ENCODE measurements at places on chromosomes 16 and 17. TPM values are rescaled to one million over a fixed set of nuclear protein-coding genes. Genes with fewer than 3 reads are reported as not detected.

- no peak for DNase-seq
Measured at GRCh38 chr17:21020622-21021021, 22.2 kb downstream of the USP22 start.

DNA sequence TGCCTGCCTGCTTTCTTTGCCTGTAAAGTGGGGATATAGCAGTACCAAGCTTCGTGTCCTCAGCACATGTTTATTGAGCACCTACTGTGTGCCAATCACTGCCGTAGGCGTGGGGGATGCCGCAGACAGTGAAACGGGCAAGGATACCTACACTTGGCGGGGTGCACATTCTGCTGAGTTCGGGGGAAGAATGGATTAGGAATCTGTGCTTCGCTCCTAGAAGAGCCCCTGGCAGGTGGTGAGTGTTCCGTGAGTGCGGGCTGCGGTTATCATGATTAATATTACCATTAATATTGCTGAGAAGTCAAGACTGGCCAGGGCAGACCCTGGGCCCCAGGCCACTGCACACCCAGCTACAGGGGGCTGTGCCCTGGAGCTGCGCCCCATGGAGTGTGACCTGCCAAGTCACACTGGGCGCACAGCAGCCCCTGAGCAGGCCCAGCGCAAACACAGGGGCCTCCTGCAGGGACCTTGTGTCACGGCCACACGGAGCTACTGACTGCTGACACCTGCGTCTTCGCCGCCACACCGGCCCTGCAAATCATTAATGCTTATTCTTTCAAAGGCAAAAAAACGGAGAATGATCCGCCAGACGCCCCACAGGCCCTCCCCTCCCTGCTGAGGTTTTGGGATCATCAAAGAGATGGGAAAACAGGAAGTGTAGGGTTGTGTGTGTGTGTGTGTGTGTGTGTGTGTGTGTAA lies 213.4 kb upstream of the GSE1 start:
- DNase-seq, result no peak

DNA sequence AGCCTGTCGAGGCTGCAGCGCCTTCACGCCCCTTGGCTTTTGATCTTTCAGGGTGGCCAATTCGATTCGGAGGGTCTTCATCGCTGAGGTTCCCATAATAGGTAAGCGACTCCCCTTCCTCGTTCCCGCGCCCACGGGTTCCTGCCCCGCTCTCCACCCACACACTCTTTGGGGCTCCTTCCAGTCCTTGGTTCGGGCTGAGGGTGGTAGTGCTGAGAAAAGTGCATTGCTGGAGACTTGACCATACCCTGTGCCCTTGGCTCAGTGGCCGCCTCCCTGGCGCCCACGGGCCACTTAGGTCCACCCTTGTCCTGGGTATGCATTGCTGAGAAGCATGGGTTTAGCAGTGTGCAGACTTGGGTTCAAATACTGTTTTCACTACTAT lies 491 bp downstream of the POLR2C start:
- no peak for DNase-seq

GRCh38 chr17:57603978-57604377 lies 141.1 kb downstream of the CCDC182 start:
- DNase-seq, result no peak

DNA sequence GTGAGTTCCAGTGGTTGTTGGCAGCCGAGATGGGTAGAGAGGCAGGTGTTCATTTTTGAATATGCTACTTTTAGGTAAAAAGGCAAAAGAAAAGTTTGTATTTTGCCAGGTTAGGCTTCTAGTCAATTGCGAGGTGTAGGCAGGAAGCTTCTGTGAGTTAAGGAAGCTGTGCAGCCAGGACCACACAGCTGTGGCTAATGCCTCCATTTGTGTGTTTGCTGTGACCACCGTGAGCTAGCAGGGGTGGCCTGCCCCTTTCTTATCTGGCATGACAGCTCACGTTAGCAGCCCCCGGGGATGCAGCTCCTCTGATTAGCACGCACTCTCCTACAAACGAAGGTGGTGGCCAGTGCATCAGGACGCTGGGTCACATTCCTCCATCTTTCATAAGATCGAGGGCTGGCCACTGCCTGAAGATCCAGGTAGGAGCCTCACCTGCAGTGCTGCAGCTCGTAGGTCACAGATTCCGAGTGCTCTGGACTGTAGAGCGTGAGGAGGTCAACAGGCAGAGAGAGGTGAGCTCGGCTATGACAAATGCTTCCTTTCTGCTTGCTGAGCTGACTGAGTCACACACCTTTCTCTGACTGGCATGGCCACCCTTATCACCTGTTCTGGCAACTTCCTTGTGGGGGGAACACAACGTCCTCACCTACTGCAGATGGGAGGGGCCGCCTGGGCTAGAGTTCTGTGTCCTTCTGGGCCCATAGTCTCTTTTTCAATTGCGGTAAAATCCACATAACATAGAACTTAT lies 244.4 kb downstream of the HS3ST3B1 start:
- no peak for DNase-seq

- DNase-seq, result no peak
Measured at GRCh38 chr17:78823282-78824046, 17.1 kb downstream of the USP36 start.

GRCh38 chr16:12688951-12689850 lies 114.5 kb downstream of the CPPED1 start:
- DNase-seq, result no peak

DNA sequence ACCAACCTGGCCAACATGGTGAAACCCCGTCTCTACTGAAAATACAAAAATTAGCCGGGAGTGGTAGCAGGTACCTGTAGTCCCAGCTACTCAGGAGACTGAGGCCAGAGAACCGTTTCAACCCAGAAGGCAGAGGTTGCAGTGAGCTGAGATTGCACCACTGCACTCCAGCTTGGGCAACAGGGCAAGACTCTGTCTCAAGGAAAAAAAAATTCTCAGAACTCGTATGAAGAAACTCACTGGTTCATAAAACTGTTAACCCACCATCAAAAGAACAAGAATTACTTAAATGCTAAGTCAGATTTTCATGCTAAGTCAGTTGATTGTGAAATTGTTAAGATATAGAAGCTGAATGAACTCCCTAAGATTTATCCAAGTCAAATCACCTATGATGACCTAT lies 31.3 kb downstream of the SLC39A11 start:
- no peak for DNase-seq

DNA sequence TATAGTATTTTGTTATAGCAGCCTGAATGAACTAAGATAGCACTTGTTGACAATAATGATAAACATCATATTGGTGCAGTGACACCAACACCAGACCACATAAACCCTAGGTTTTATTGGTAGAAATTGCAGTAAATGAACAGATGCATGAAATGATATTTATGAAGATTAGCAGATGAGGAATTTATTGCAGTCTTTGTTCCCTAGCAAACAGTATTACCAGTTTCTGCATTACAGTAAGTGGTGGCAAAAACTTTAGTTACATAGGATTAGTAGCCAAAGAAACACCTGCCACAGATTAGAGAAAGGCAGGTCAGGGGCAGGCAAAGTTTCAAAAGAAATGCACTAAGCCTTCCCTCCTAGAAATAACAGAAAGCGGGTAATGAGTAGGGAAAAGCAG lies 17.7 kb upstream of the TANC2 start:
- DNase-seq, result no peak

- DNase-seq, result no peak
Measured at GRCh38 chr17:33057564-33057963, 65.9 kb downstream of the SPACA3 start.

- DNase-seq, result no peak
Measured at GRCh38 chr16:50695017-50696000, 1.9 kb downstream of the NOD2 start.

Gene TNS4
- 0.12 TPM for polyA plus RNA-seq

Gene GPR179
- not detected for polyA plus RNA-seq

Gene C17orf75
- 9.6 TPM for polyA plus RNA-seq

Gene TGFB1I1
- 92.3 TPM for polyA plus RNA-seq

All from BJ (cell line).